Ovary (tissue), 10 donors: ENCODE measurements at places on chromosomes 12 and 14.

- H3K4me1 ChIP-seq: peaks cover 4% of the 10 kb centered on the region
- no peak for DNase-seq
- H3K4me3 ChIP-seq: no peak overlapping the region
- H3K36me3 ChIP-seq: no peaks in the 10 kb centered on the region
Measured at GRCh38 chr14:58701156-58701555, 63.4 kb downstream of the DACT1 start.

DNA sequence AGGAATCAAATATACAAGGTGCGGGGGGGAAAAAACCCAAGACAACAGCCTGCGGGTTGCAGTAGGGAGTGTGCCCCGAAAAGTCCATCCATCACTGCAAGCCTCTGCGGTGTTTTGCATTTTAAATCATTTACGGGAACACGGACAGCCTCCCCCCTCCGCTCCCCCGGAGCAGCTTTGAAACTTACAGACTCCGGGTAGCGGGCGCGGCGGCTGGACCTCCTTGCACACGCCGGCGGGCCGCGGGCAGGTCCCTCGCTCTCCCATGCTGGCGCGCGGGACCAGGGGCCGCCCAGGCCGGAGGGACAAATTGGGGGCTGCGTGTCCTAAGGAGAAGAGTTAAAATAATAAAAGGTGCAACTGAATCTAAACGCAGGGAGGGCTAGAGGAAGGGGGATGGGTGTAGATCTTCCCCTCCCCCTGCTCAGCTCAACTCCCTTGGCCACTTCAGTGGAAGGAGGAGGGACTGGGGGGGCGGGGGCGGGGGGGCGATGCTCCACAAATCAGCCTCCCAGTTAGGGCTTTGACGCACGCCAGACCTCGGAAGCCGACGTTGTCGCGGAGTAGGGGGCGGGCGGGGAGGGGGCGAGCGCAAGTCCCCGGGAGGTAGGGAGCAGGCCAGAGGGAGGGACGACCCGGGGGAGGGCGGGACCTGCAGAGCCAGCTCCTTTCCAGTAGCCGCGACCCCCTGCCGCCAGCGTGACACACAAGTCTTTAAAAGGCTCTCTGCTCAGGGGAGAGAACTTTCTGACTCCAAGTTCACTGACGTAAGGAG is at the start of gene KCNJ8:
KCNJ8 (minus strand) TSS at position 349 of the 775 bp plus-strand sequence. CDS start 1,090 bp downstream, outside the sequence.
- DNase-seq: peak; percentile 88
- peak within 1 kb of the TSS; percentile 81 for H3K27ac ChIP-seq
- no peaks in the 10 kb centered on the region for H3K4me1 ChIP-seq
- peak within 1 kb of the TSS; percentile 63 for H3K4me3 ChIP-seq
- H3K36me3 ChIP-seq: no peaks in the 10 kb centered on the region

DNA sequence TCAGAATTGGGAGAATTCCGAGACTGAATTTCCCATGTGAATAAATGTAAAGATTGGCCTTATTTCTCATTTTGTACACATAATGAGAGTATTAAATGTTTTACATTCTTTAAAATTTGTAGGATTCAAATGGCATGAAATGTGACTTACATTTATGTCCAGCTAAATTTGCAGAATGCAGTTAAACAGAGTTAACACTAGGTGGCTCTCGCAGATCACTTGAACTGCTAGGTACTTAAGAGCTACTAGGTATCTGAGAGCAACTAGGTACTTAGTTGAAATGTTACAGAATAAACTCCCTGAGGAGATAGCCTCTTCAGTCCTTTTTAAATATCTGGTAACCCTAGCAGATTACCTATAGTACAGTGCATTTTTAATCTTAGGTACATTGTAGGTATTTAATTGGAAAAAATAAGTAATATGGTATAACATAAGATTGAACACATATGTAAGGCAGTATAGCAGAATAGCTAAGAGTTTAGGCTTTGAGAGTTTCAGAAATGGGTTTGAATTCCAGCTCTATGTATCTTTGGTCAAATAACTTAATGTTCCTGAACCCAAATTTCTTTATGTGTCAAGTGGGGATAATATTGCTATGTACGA is 73.8 kb downstream of the KIAA0586 start:
- no peak overlapping the region for H3K27ac ChIP-seq
- no peaks in the 10 kb centered on the region for H3K4me1 ChIP-seq
- no peaks in the 10 kb centered on the region for H3K36me3 ChIP-seq

- H3K27ac ChIP-seq: no peak overlapping the region
- no peak for DNase-seq
- no peaks in the 10 kb centered on the region for H3K4me1 ChIP-seq
- no peaks in the 10 kb centered on the region for H3K27me3 ChIP-seq
Measured at GRCh38 chr12:18135509-18135908, 45.5 kb upstream of the RERGL start.

- H3K27ac ChIP-seq: no peak overlapping the region
- no peaks in the 10 kb centered on the region for H3K27me3 ChIP-seq
- H3K36me3 ChIP-seq: no peaks in the 10 kb centered on the region
Measured at GRCh38 chr12:107196681-107197080, 103.3 kb upstream of the CRY1 start.

DNA sequence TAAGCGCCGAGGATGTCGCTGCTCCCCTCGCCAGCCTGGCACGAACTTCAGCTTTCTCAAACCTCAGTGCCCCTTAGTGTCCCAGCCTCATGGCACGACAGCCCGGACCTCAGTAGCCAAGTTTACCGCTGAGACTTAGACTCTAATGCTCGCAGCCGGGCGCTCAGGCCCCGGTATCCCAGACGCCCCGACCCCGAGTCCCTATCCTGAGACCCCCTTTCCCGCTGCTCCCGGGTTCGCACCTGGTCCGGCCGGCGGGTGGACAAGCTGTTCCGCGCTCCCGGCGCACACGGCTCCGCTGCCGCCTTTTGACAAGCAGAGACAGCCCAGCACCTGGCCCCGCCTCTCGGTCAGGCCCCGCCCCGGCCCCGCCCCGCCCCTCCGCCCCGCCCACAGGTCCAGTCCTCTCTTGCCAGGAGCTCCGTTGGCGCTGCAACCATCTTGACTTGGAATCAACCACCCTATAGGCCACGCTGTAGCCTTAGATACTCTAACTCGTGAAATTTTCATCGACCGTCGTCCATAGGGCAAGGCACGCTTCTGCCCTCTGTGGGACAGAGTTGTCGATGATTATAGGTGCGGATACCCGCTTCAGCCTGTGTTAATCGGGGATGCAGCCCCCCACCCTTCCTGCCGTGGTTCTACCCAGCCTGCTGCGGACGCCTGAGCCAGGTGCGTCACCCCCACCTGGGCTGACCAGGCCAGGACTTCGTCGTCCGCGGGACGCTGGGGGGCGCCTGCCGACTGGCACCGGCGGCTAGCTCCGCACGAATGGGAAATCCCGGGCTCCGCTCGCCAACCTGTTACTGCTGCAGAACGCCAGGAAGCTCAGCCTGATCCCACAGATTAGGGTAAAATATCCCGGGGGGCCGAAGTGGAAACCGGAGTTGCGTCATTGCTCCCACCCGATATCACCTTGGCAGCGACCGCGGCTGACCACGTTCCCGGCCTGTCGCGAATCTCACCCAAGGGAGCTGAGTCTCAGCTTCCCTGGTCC is at the start of gene VDR:
VDR (minus strand) TSS at position 282 of the 997 bp plus-strand sequence. CDS start 25,881 bp downstream, outside the sequence.
- peak; percentile 77 for DNase-seq
- no peaks in the 10 kb centered on the region for H3K27me3 ChIP-seq
- H3K36me3 ChIP-seq: no peaks in the 10 kb centered on the region
- H3K27ac ChIP-seq: peak within 1 kb of the TSS; percentile 33
- H3K4me3 ChIP-seq: peak within 1 kb of the TSS; percentile 52

GRCh38 chr12:120264086-120264903 is 1.2 kb downstream of the PXN start:
- peaks cover 19% of the 10 kb centered on the region for H3K4me1 ChIP-seq
- DNase-seq: no peak
- H3K36me3 ChIP-seq: no peaks in the 10 kb centered on the region
- H3K27me3 ChIP-seq: no peaks in the 10 kb centered on the region
- H3K4me3 ChIP-seq: peak overlapping the region; percentile 100

DNA sequence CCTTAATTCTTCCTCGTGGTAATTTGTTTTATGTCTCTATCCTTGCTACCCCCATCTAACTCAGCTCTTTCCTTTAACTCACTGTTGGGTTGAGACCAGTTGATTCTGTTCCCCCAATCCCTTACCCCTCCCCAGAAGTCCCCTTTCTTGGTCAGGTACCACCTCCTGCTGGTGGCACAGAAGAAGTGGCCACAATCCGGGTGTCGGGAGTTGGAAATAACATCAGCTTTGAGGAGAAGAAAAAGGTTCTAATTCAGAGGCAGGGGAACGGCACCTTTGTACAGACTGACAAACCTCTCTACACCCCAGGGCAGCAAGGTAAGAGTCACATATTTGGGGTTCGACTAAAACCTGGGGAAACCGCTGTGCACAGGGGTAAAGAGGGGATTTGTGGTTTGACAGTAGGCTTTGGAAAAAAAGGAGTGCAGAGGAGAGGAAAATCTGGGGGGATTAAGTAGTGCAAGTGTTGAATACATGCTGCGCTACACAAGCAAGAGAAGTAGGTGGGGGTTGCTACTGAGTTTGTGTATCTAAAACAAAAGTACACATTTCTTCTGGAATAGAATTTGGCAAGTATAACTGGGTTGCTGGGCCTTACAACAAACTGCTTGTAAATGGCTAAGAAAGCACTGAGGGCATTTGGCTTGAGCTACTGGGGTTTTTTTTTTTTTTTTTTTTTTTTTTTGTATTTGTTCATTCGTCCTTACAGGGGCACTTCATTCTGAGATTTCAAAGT is 1.3 kb downstream of the A2ML1 start:
- DNase-seq: no peak
- no peaks in the 10 kb centered on the region for H3K27me3 ChIP-seq
- no peaks in the 10 kb centered on the region for H3K36me3 ChIP-seq
- H3K4me3 ChIP-seq: no peak overlapping the region

GRCh38 chr14:75222208-75222701 is 45.8 kb upstream of the TMED10 start:
- no peak overlapping the region for H3K4me3 ChIP-seq
- no peaks in the 10 kb centered on the region for H3K36me3 ChIP-seq
- no peaks in the 10 kb centered on the region for H3K4me1 ChIP-seq
- no peak overlapping the region for H3K27ac ChIP-seq
- DNase-seq: no peak
- no peaks in the 10 kb centered on the region for H3K27me3 ChIP-seq

DNA sequence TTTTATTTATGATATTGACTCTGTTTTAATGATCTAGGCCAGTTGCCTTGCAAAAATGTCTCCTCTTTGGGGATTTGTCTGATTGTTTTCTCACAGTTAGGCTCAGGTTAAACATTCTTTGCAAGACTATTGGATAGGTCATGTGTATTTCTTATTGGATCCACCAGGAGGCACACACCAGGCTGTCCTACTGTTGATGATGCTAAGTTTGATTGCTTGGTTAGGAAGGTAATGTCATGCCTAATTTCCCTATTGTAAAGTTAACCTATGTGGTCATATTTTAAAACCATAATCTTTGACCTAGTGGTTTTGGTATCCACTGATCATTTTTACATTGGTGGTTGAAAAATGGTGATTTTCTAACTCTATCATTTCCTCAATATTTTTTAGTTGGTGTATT is 137.1 kb downstream of the BRMS1L start:
- H3K36me3 ChIP-seq: no peaks in the 10 kb centered on the region
- no peak overlapping the region for H3K27ac ChIP-seq
- no peaks in the 10 kb centered on the region for H3K27me3 ChIP-seq
- H3K4me3 ChIP-seq: no peak overlapping the region
- no peak for DNase-seq
- H3K4me1 ChIP-seq: no peaks in the 10 kb centered on the region

GRCh38 chr12:132251741-132252490 is 77.5 kb downstream of the GALNT9 start:
- H3K27ac ChIP-seq: no peak overlapping the region
- H3K4me1 ChIP-seq: no peaks in the 10 kb centered on the region
- no peaks in the 10 kb centered on the region for H3K36me3 ChIP-seq
- no peak for DNase-seq
- no peaks in the 10 kb centered on the region for H3K27me3 ChIP-seq
- H3K4me3 ChIP-seq: no peak overlapping the region
